Muscle of leg (tissue), 16 donors: ENCODE measurements at places on chromosomes 4 and X. TPM values are rescaled to one million over a fixed set of nuclear protein-coding genes. Genes with fewer than 3 reads are reported as not detected.

Gene IL3RA
- 7.8 TPM for total RNA-seq

DNA sequence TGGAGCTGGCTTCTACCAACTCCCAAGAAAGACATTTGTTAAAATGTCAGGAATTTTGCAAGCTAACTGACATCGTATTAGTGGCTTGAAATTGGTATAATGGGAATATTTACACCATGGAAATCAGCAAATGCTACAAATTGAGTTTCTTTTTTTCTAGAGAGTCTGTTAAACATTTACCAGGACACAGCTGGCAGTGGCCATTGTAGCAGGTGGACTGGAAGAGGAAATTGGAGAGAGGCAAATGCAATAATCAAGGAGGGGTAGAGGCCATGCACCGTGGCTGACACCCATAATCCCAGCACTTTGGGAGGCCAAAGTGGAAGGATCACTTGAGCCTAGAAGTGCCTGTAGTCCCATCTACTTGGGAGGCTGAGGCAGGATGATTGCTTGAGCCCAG is 32.9 kb upstream of the TSR2 start:
- H3K27ac ChIP-seq, result no peak overlapping the region
- H3K4me1 ChIP-seq, result peaks cover 2% of the 10 kb centered on the region
- no peaks in the 10 kb centered on the region for H3K36me3 ChIP-seq
- H3K4me3 ChIP-seq, result no peak overlapping the region
- no peaks in the 10 kb centered on the region for H3K27me3 ChIP-seq
- DNase-seq, result no peak

DNA sequence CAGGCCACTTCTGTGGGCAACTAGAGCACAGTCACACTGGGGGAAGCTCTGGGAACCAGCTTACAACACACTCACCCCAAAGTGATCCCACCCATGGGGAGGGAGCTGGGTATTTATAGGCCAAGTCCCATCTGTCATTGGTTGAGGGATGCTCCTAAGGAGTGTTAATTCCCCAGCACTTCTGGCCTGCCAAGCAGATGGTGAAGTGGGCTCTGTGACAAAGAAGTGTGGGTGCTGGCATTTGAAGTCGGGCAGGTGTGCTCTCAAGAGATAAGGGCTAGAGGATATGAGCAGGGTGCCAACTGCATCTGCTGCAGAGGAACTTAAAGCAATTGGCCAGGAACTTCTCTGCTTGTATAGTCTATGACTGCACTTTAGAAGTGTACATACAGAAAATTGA is 30.9 kb downstream of the PTCHD1 start:
- H3K27me3 ChIP-seq, result peaks cover 10% of the 10 kb centered on the region
- H3K36me3 ChIP-seq, result no peaks in the 10 kb centered on the region
- H3K27ac ChIP-seq, result no peak overlapping the region
- no peak overlapping the region for H3K4me3 ChIP-seq
- DNase-seq, result peak; percentile 36

- H3K27ac ChIP-seq, result no peak overlapping the region
- H3K36me3 ChIP-seq, result no peaks in the 10 kb centered on the region
- no peaks in the 10 kb centered on the region for H3K27me3 ChIP-seq
- no peak overlapping the region for H3K4me3 ChIP-seq
Observed at GRCh38 chrX:116961872-116962582, 499.3 kb upstream of the CT83 start.

DNA sequence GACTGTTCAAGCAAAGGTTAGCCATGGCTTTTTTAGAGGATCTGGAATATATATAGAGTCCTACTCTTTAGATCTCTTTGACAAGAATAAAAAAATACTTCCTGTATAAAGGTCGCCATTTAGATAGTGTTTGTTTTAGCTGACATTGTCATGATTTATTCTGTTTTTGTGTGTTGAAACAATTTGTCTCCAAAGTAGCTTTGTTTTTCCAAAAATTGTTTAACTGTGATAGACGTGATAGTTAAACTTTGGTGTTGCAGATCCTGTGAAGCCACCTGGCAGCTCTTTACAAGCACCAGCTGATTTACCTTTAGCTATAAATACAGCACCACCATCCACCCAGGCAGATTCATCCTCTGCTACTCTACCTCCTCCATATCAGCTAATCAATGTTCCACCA is 80.3 kb upstream of the SMARCA5 start:
- peaks cover 16% of the 10 kb centered on the region for H3K36me3 ChIP-seq
- H3K27ac ChIP-seq, result no peak overlapping the region
- H3K27me3 ChIP-seq, result no peaks in the 10 kb centered on the region

GRCh38 chrX:103797691-103798090 is 21.1 kb downstream of the PLP1 start:
- H3K27ac ChIP-seq, result no peak overlapping the region
- no peak for DNase-seq
- H3K4me3 ChIP-seq, result no peak overlapping the region
- peaks cover 11% of the 10 kb centered on the region for H3K27me3 ChIP-seq
- H3K36me3 ChIP-seq, result no peaks in the 10 kb centered on the region

Gene FAM193A
- total RNA-seq, result 12.9 TPM
